Breast epithelium (tissue), 4 donors: ENCODE measurements at places on chromosomes 6 and 20. TPM values are rescaled to one million over a fixed set of nuclear protein-coding genes. Genes with fewer than 3 reads are reported as not detected.

- no peak for DNase-seq
Observed at GRCh38 chr20:51667002-51667408, 101.2 kb downstream of the ATP9A start.

GRCh38 chr6:125415913-125416312 is 114.1 kb upstream of the HDDC2 start:
- DNase-seq, result no peak

Gene GID8
- 31.8 TPM for total RNA-seq

- no peak for DNase-seq
Observed at GRCh38 chr20:58570204-58570859, 55.1 kb upstream of the APCDD1L start.

Gene ZBTB9
- total RNA-seq, result 5.1 TPM

- DNase-seq, result no peak
Observed at GRCh38 chr6:75268121-75268987, 16.2 kb downstream of the TMEM30A start.

DNA sequence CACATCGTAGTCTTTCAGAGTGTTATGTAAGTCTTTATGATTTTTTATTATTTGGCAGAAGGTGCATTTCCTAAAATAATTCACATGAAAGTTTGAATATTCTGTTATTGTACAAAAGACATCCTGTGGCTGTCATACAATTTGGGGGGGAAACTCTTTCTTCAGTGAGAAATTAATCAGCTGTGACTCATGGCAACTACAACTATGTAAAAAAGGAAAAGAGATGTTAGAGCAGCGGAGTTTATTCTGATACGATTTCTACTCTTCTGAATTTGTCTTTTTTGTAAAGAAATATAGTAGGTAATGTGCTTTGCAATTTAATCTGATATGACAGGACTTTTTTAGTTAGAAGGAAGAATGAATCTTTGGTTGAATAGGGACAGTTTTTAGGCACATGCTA is 14.2 kb downstream of the COL19A1 start:
- DNase-seq, result no peak

GRCh38 chr20:50174456-50174855 is 16.2 kb upstream of the CEBPB start:
- no peak for DNase-seq

Gene NFKBIL1
- 22.3 TPM for total RNA-seq

Gene COL21A1
- 2.9 TPM for total RNA-seq

Gene PAK5
- total RNA-seq, result 1.3 TPM

Gene GPX5
- total RNA-seq, result not detected

GRCh38 chr6:74277777-74278186 is 581.8 kb downstream of the CD109 start:
- DNase-seq, result no peak

DNA sequence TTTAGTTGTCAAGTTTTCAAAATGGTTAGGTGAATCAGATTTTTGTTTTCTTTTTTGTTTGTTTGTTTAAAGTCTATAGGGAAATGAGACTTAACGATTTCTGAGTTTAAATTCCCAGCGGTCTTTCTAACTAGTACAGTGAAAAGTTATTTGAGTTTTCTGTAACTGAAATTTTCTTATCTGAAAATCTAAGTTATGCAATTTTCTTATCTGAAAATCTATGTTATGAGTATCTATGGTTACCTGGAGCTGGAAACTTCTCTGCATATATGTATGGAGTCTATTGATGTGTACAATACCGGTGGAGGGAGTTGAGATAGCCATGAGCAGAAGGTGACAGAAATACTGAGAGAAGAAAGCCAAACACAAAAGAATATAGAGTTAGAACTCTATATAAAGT is 102.6 kb downstream of the MANEA start:
- DNase-seq, result no peak

Gene STXBP5
- 26.9 TPM for total RNA-seq

- DNase-seq, result no peak
Observed at GRCh38 chr6:147043994-147044477, 160.2 kb upstream of the STXBP5 start.

Gene MUC21
- not detected for total RNA-seq

Gene POU3F2
- total RNA-seq, result not detected

Gene CYP21A2
- 14.1 TPM for total RNA-seq

Gene FAM184A
- total RNA-seq, result 7.5 TPM

Gene ECT2L
- total RNA-seq, result 0.15 TPM

Gene RBM24
- 1.8 TPM for total RNA-seq
